Fibroblast of skin of left quadriceps (primary cell): ENCODE measurements at places on chromosomes 5 and 9.

DNA sequence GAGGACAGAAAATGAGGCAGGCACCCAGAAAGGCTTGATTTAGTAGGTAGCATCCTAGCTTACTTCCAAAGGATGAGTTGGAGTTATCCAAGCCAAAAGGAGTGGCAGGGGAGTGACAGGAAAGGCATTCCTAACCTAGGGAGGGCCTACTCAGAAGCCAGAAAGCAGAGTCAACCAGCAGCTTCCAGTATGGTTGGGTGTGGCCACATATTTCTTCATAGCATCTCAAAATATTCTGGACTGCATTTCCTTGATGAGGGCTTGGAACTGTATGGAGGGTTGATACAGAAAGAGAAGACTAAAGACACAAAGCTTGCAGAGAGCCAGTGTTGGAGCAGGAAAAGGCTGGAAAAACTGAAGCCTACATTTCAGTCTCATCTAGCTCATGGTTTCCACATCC, 656.8 kb upstream of the DMAC1 start:
- DNase-seq, result no peak

DNA sequence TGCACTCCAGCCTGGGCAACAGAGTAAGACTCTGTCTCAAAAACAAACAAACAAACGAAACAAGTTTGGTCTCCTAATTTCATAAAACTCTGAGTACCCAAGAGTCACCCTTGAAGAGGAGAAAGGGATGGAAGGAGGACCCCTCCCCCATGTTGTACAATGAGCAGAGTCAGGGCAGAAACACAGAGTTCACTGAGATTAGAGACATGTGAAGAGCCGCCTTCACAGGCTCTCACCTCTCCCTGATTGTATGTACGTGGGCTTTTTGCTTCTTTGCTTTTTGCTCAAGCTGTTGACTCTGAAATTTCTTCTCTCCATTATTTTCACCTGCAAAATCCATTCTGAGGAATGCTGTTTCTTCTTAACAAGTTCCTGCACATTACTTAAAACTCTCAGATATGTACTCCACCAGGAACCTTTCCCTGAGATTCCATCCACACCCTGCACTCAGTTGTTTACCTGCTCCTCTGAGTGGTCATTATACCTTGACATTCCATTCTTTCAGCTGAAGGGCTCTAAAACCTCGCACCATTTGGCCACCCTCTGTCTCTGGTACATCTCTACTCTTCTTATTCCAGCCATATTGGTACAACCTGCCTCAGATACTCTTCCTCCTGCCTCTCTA, 44.4 kb upstream of the ABCA1 start:
- DNase-seq, result no peak

DNA sequence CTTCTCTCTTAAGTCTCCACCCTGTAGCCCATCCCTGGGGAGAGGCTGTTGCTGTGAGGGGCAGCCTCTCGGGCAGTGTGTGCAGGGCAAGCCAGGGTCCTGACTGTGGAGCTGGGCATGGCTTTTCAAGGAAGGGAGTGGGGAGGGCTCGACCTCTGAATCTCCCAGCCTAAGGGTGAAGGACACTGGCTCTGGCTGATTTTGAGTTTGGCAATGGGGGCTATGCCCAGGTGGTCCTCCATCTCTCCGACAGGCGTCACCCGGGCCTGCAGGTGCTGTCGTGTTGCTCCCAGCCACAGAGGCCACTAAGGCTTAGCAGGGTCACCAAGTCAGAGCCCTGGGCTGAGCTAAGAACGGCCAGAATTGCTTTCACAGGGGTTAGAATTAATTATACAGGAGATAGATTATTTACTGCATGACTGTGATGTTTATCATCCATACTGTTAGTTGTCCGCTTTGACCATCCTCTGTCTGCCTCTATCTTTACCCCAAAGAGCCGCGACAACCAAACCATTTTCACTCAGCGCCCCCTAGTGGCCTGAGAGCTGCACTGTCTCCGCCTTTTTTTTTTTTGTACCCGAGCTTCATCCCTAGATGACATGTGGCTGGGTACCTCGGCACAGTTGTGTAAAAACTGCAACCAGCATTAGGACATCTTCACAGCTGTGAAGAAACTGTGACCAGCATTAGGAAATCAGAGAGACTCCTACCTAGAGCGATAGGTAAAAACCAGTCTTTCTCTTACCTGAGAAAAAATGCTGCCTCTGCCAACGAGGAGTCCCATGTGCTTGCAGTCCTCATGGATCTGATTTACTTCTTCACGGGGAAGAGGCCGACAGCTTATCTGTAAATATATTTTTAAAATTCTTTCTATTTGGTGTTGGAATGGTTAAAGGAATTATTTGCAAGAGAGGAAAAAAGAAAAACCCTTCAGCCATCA, 44.5 kb downstream of the AGXT2 start:
- DNase-seq, result peak; percentile 36

GRCh38 chr5:82640916-82641315, 362.8 kb upstream of the RPS23 start:
- no peak for DNase-seq

DNA sequence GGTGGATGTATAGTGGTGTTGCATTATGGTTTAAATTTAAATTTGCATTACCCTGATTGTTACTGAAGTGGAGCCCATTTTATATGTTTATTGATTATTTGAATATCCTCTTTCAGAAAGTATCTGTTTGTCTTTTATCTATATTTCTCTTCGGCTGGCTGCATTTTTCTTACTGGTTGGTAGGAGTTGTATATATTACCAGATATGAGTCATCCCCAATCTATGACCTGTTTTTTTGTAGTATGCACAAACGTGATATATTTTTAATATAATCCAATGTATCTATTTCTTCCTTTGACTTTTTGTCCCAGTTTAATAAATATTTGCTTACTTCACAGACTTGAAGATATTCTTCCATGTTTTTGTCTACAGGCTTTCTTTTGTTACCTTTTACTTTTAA, 29.3 kb upstream of the CAMK4 start:
- DNase-seq, result no peak

GRCh38 chr9:91839926-91840465, 110.0 kb downstream of the ROR2 start:
- no peak for DNase-seq

GRCh38 chr5:919356-920000, 26.8 kb downstream of the TRIP13 start:
- DNase-seq, result no peak

DNA sequence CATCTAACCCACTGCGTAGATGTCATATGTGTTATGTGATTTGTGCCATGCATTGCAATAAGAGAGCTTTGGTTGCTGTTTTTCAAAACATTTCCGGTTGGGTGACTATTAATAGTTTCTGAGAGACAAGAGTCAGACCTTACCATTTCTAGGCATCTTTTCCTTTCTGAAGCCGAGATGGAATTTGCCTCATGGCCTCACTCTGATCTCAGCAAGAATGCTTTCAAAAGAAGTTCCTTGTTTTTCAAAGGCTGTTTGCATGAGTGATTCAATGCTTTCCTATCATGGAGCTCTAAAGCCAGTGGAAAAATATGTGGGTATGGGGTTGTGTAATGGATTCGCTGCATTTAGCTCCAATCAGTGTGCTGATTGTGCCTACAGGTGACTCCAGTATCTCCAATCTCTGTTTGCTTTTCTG, 203.1 kb upstream of the PPP1R2B start:
- no peak for DNase-seq

GRCh38 chr9:121369595-121370265, at the start of gene STOM:
Gene STOM, minus strand, starts transcription at chr9:121370250. Its CDS starts 63 bp downstream, at chr9:121370187.
- DNase-seq, result peak; percentile 69

- no peak for DNase-seq
Measured at GRCh38 chr9:88237991-88238571, 99.8 kb upstream of the SPATA31C2 start.

- DNase-seq, result no peak
Measured at GRCh38 chr9:88996921-88997235, 5.6 kb downstream of the S1PR3 start.

- DNase-seq, result no peak
Measured at GRCh38 chr9:123567013-123567412, 211.0 kb downstream of the CRB2 start.

DNA sequence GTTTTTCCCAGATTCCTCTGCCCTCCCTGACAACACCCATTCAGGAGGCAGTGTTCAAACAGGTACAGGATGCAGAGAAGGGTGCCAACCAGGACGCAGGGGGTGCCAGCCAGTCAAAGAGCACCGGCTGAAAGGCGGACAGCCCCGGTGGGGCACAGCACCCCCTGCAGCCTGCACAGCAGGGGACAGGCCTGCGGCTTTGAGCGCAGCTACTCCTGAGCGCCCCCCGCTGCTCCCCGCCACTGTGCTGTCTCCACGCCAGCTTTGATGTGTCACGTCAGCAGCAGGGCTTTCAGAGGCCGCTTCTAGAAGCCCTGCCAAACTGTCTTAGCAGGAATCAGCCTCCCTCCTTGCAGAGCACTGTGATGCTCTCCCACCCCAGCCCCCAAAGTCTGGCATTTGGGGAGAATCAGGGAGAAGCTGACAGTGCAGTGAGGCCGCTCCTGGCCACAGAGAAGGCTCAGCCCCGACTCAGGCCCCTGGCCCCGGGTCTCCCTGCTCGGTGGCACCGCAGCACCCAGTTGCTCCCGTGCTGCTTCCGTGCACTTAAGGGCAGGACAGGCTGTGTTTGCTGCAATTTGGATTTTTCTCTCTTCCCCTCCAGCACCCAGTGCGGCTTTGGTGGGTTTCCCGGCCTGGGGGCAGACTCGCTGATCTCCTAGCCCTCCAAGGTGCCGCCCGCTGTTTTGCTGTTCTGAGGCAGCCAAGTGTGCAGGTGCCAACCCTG, 20.3 kb downstream of the AK8 start:
- DNase-seq, result peak; percentile 34

- DNase-seq, result no peak
Measured at GRCh38 chr9:127976498-127976897, 4.3 kb downstream of the EEIG1 start.

DNA sequence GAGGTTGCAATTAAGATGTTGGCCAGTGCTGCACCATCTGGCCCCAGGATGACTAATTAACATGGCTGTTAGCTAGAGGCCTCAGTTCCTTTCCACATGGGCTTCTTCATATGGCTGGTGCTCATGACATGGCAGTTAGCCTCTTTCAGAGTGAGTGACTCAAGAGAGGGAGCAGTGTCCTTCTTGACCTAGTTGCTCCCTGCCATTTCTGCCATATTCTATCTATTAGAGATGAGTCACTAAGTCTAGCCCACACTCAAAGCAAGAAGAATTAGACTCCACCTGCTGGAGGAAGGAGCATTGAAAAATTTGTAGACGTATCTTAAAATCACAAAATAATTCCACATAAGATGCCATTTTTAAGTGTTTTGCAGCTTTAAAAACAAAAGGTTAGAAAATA, 651.2 kb upstream of the CCNG1 start:
- DNase-seq, result no peak

- DNase-seq, result no peak
Measured at GRCh38 chr5:4104831-4105597, 509.4 kb downstream of the IRX1 start.

DNA sequence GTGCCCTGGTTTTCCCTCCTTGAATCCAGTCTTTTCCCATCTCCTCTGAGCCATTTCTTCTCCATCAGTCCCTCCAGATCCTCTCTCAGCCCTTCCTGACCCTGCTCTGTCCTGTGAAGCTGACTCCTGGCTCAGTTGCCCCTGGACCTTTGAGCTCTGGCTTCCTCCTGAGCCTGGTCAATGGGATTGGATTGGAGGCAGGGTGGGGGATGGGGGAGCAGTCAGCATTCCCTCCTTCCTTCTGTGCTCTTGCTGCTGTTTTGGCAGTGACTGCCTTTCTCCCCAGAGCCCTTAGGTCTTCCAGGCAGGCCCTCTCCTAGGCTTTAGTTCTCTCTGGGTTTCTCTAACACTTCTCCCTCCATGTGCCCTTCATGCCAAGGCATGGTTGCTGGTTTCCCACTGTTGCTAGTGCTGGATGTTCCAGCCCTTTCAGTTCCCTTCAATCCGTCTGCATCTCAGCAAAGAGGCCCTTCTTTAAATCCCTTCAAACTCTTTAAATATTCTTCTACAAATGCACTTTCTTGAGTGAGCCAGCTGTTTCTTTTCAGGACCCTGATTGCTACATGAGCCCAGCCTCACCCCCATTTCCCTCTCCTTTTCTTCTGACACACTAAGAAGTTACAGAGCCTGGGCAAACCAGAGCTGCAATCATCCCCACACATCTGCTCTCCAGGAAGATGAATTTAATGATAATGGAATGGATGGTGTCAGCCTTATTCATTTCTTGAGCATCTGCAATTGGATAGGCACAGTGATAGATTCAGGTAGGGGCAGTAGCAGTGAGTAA, 2.2 kb downstream of the TNFSF15 start:
- DNase-seq, result peak; percentile 21

- DNase-seq, result peak; percentile 59
Measured at GRCh38 chr5:119411361-119412278, 40.7 kb upstream of the HSD17B4 start.

DNA sequence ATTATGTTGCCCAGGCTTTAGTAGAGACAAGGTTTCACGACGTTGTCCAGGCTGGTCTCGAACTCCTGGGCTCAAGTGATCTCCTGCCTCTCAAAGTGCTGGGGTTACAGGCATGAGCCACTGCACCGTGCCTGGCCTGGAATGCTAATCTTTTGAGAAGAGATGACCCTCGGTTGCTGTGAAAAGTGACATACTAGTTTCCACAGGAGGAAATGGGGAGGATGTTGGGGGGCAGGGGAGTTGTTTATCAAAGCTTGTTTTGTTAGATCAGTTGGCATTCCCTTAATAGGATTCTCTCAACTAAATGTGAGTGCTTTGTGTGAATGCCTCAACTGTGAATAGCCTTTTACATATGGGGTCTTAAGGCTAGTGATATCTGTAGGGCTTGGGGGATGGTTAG, 16.4 kb upstream of the MATR3 start:
- no peak for DNase-seq

DNA sequence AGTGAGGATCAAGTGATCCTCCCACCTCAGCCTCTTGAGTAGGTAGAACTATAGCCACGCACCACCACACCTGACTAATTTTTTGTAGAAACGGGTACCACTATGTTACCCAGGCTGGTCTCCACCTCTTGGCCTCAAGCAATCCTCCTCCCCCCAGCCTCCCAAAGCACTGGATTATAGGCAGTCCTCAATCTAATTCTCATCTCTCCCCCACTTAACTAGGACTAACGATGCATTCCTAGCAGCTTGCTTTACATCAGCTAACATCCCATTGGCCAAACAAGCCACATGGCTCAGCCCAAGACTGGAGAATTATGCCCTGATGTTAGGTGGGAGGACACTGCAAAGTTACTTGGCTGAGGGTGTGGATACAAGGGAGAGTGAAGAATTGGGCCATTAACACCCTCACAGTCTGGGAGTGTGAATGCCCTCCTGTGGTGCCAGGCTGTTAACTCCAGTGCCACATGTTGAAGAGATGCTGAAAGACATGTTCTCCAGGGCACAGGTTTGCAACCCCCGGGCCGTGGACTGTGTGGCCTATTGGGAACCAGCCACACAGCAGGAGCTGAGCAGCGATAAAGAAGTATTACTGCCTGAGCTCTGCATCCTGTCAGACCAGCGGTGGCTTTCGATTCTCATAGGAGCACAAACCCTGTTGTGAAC, 5.3 kb upstream of the ZNF367 start:
- no peak for DNase-seq

GRCh38 chr5:180071531-180072255, at the start of gene RNF130:
Gene RNF130, minus strand, starts transcription at chr5:180071759. Its CDS starts 57 bp downstream, at chr5:180071702.
- peak; percentile 86 for DNase-seq
